ENCODE measurements at places on chromosomes 2 and 18.

DNA sequence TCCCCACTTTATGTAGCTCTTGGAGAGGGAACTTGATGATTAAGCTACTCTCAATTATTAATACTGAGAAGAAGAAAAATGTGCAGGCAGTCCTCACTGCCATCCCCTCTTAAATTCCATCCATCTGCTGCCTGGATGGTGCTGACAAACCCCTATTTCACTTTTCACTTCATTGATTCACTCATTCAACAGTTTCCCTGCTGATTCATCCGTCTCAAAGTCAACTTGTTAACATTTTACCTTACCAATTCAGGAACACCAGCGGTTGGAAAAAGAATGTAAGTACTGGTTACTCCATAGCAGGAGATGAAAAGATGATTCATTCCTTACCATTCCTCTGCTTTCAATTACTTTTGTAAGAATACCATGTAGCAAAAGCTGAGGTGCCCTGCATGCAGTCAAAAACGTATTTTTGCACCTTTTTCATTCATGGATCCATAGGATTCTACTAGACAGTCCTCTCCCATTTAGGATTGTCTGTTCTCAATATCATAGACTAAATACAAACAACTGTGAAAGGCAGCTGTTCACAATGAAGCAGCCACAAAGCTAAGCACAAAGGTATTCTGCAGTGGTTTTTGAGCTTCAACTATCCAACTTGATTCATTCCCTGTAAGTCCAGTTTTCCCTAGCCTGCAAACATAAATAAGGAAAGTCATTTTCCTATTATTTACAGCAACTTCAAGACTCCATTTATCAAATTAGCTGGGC lies 262.0 kb downstream of the MREG start:
- no peak for DNase-seq

DNA sequence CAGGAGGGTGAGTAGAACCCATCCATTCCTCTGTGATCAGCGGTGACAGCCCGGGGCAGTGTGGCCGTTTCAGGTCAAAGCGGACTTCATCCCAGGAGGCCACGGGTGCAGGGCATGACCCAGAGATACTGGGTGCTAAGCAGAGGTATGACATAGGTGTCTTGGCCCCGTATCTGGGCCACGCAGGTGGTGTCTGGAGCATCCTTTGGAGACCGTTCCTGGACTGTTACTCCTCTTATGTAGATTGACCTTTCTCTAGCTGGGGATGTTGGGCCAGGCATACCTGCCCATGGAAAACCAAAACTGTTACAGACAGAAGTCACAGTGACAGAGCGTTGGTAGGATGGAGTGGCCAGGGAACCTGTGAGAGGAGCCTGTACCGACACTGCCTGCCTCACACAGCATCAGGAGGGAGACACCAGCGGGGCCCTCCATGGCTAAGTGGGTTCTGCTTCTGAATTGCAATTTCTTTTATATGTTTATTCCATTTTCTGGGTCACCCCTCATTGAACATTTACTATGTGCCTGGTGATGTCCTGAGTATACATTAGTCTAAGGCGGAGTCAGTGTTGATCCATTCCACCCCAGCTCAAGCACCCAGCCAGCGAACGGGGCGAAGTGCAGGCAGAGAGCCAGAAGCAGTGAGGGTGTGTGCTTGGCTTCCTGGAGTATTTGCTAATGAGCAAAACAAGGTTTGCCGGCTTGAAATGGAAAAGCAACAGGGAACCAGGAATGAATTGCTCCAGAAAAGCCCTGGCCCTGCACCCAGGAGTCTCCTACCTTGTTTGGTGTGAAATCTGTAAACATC lies 141.7 kb downstream of the SH3RF3 start:
- DNase-seq, result no peak

DNA sequence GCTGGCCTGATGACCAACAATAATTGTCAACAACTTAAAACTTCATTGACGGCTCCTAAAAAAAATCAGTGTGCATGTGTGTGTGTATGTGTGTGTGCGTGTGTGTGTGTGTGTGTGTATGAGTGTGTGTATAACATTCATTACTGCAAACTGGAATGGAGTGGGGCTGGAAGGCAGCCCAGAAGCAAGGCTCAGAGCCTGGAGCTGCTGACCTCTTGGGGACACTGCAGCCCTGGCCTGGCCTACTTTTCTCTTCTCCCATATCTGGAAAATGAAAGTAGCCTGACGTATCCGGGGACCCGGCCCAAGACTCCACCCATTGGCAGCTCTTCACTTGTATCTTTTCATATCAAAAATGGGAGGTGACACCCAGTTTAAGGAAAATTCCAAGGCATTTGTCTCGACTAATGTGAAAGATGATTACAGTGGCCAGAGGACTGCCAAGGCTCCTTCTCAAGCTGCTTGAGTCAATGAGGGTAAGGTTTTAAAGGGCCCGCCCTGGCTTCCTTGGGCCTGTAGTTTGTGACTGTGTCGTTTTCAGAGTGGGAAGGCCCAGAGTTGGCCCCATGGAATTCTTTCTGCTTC lies 72.4 kb upstream of the IL1R1 start:
- DNase-seq, result no peak

DNA sequence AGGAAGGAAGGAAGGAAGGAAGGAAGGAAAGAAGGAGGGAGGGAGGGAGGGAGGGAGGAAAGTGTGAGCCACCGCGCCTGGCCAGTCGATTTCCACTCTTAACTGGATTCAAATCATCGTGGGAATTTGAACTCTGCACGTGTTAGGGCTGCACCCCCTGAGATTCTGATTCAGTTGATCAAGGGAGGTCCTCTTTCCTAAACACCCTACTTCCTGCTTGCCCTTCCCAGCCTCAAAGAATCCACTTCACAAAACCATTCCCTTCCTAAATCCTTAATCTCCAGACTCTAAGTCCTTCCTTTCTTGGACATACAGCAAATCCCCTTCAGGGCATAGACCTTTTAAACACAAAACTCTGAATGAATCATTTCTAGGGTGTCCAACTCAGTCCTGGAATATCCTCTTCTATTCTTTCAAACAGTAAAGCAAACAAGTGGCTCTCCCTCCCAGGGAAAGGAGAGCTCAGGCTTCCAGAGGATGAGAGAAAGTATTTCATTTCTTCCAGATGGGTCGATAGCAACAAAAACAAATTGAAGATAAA lies 68.2 kb upstream of the MBOAT2 start:
- no peak for DNase-seq

- DNase-seq, result no peak
Observed at GRCh38 chr2:204977914-204978313, 432.6 kb downstream of the PARD3B start.

GRCh38 chr18:74281011-74281979 lies 10.5 kb downstream of the CYB5A start:
- DNase-seq, result no peak

DNA sequence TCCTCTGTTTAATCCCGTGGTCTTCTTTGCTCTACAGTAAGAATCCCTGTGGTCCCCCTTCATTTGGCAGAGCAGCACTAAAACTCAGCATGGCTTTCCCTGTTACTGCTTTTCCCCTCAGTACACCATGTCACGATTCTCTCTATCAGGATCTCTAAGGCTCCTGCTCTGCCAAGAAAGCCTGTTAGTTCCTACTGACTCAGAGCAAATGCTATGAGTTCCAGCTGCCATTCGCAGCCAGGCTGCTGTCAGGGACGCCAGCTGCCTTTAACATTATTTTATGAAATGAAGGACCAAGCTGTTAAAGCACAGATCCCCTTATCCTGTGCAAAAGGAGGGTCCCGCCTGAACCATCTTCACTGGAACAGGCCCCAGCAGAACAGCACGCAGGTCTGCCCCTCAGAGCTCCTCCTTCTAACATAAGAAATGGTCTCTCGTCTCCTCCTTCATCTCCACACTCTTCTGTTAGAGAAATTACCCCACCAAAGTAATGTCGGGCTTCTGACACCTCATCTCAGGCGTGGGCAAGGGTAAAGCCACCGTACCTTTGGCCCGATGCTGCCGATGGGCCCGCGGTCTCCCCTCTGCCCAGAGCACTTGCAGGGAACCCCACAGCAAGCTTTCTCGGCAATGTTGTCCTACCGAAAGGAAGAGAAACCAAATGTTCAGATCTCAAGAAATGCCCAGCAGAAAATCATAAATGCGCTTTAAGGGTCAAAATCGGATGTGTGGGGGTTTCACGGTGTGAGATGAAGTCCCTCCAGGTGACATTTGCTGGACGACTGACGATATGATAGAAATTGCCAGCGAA lies 52.6 kb downstream of the COL6A3 start:
- no peak for DNase-seq

DNA sequence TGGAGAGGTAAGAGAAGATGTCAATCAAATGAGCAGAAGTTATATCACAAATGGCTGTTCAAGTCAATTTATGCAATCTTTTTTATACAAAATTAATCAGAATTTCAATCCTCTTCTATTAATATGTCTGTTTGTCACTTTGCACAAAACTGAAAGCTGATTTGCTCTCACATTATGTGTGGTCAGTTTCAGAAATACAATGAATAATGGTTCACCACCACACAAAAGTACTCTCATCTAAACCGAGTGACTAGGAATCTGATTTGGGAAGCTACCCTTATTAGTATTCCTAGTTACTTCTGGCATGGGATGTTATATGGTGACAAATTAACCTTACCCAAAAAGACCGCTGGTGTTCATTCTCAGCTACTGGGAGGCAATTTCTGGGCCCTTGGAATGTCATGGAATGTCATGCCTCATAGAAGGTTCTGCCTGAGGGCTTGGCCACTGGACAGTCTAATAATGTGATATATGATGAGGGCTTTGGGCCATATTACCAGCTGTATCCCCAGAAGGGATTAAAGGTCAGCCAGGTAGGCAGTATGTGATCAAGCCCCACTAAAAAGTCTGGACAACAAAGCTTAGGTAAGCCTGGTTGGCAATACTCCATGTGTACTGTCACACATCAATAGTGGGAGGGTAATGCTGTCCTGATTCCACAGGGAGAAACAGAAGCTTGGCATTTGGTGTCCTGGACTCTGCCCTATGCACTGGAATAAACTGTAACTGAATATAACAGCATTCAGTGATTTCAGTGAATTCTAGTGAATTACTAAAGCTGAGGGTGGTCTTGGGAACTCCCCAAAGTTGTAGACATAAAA lies 113.2 kb downstream of the PIGN start:
- DNase-seq, result no peak

DNA sequence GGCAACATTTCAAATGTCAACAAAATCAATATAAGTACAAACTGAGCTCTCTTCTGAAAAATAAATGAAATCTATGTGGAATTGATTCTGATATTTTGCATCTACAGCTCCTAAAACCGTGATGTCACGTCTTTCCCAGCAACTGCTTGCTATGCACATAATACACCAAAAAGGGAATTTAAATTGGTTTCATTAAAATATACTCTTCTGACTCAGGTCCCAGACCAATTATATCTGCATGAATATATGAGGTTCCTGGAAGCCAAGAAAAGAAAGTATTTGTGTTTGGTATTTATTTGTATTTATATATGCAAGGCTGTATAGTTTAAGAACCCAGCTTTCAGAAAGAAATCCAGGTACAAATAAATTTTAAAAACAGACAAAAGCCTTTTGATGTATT lies 1282.5 kb downstream of the SUCLG1 start:
- no peak for DNase-seq

- no peak for DNase-seq
Observed at GRCh38 chr2:128262315-128263253, 56.1 kb downstream of the HS6ST1 start.

- DNase-seq, result no peak
Observed at GRCh38 chr18:42274488-42275137, 319.6 kb downstream of the PIK3C3 start.

- DNase-seq, result no peak
Observed at GRCh38 chr2:157592948-157593347, 35.7 kb downstream of the ACVR1C start.

GRCh38 chr2:208135794-208136715 lies 6.4 kb upstream of the CRYGC start:
- DNase-seq, result no peak

GRCh38 chr2:39481611-39482010 lies 44.5 kb upstream of the MAP4K3 start:
- DNase-seq, result no peak

GRCh38 chr2:221500501-221501209 lies 71.4 kb downstream of the EPHA4 start:
- DNase-seq, result no peak

DNA sequence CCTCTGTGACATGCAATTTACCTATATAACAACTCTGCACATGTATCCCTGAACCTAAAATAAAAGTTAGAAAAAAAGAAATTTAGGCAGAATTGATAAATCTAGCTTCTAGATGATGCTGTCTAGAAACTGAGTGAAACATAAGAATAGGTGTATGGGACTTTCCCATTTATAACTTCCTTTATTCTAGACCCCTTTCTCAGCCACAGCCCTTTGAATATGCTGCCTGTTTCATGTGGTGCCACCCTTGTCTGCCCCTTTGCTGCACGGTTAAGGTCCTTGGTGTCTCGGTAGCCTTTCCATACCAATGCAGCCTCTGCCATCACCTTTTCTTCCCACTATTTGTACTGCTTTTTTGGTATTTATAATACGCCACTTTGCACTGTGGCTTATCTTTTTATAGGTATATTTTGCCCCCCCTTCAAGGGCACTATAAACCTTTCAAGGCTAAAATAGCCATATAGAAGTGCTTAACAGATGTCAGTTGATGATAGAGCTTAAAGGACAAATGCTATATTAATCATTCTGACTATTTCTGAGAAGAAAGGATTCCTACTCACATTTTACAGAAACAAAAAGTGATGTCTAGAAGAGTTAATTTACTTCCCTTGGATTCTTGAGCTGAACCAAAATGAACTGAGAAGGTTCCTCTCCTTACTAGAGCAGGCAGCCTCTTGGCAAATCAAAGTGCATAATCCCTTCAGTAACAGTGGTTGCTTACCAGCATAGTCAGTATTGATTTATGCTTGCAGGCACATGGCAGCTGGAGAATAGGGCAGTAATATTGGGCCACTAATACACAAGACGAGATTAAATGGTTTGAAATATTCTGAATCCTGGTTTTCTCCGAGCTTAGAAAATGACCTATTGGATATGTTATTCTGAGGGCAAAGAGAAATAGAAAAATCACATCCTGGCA lies 88.1 kb upstream of the CYP26B1 start:
- DNase-seq, result no peak

- no peak for DNase-seq
Observed at GRCh38 chr18:36640021-36640952, 188.5 kb downstream of the TPGS2 start.

DNA sequence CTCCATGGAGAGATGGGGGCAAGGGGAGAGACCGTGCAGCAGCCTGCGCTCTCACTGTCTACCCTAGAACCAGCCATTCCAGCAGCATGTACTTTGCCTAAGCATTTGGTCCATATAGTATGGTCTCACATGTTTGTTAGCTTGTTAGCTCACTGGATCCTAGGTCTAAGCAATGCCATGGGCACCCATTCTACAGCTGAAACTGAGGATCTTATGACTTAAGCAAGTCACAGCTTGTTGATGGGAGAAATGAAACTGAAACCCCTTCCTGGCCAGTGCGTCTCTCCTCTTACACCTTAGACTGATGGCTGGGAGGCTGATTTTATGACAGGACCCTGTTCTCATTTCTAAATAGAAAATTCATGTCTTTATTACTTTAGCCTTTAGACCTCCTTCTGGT lies 90.1 kb downstream of the EPAS1 start:
- no peak for DNase-seq

- no peak for DNase-seq
Observed at GRCh38 chr2:166106431-166107015, 21.3 kb downstream of the SCN1A start.

GRCh38 chr2:27152796-27153464 lies 4.1 kb downstream of the TCF23 start:
- DNase-seq, result no peak

Measured in stimulated activated CD4-positive, alpha-beta T cell treated with anti-CD3 and anti-CD28 coated beads, TNF-alpha, amount 100 ng/mL, for 1 hour (primary cell).